ENCODE measurements at places on chromosomes 3 and 15. TPM values are rescaled to one million over a fixed set of nuclear protein-coding genes. Genes with fewer than 3 reads are reported as not detected.
A peak's percentile ranks its signal among the peaks of the same experiment; 100 is the strongest.

DNA sequence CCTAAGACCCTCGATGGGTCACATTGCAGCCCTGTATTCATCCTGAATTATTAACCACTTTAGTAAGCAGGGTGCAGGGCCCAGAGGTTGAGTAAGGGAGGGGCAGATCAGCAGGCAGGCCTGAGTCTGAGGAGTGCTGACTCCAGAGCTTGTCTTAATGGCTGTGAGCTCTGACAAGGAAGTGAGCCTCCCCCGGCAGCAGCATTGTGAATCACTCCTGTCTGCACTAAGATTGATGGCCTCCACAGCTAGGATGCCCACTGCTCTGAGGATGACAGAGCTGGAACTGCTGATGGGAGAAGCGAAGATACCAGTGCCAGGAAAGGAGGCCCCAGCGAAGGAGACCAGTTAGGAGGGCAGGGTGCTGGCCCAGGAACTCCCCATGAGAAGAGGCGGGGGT is 46.5 kb upstream of the CCDC174 start:
- no peak for DNase-seq

- DNase-seq = no peak
Measured at GRCh38 chr3:172376881-172377280, 71.4 kb downstream of the GHSR start.

- no peak for DNase-seq
Measured at GRCh38 chr15:62927196-62927595, 115.4 kb upstream of the TPM1 start.

DNA sequence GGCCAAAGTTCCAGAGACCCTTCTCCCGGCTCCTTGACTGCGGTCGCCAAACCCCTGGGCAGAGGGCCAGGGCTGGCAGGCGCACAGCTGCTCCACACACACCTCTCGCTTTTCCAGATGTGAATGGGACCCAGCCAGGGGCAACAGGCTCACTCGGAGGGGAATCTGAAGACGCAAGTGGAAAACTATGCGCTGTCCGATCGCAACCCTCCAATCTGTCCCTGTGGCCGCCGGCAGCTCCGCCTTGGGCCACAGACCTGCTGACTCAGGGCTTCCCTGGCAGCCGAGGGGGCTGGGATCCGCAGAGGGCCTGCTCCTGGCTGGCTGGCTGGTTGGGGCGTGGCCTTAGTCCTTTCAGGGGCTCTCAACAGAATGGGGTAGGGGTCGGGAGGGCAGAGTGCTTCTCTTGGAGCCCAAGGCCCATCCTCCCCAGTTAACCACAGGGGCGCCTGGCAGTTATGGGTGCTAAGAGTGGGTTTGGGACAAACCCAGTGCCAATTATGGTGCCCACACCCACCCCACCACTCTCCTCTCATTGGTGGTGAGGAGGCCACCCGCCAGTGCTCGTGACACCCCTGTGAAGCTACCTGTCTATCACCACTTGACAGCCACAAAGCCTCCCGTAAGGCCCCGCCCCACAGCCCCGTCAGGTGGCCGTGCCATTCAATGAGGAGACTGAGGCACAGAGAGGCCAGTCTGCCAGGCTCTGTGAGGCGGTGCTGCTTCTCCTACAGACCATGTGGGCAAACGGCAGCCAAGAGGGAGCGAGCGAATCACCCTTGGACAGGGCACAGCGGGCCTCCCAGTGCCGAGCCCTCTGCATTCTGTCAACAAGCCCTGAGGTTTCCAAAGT is 53.8 kb downstream of the IQSEC1 start:
- peak; percentile 79 for DNase-seq

- DNase-seq = no peak
Measured at GRCh38 chr15:71462638-71463037, 347.4 kb downstream of the THSD4 start.

DNA sequence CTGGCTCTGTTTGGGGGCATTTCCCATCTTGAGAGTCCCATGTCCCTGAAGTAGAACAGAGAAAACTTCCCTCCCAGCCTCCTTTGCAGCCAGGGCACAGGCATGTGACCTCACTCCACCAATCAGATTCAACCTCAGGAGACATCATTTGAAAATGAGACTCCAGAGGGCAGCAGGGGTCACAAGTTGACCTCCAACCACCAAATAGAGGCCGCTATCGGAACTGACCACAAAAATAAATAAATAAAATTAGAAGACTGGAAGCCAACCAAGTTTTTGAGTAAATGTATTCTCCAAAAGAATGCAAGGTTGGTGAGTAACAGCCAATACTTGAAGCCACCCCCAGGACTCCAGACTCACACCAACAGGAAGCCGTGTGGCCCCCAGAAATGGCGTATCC is 106.5 kb downstream of the CHSY1 start:
- no peak for DNase-seq

- no peak for DNase-seq
Measured at GRCh38 chr3:105422645-105423044, 55.9 kb downstream of the ALCAM start.

DNA sequence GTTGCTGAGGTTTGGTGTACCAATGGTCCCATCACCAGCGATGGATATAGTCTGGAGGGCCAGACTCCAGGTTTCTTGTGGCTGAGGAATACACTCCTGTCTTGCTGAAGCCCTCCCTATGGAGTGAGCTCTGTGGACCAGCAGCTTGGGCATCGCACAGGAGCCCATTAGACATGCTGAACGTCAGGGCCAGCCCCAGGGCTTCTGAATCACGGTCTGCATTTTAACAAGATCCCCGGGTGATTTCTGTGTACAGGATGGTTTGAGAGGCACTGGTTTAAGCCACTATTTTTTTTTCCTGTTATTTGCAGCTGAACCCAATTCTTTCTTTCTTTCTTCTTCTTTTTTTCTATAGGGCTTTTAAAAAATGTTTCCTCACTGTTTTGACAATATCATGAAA is 69.5 kb upstream of the XCR1 start:
- no peak for DNase-seq

- DNase-seq = no peak
Measured at GRCh38 chr15:67783303-67783702, 42.0 kb upstream of the SKOR1 start.

- DNase-seq = no peak
Measured at GRCh38 chr15:71348597-71348996, 233.3 kb downstream of the THSD4 start.

GRCh38 chr3:40169983-40170382 is 139.5 kb upstream of the EIF1B start:
- no peak for DNase-seq

- no peak for DNase-seq
Measured at GRCh38 chr3:99892332-99892731, 74.7 kb downstream of the CMSS1 start.

GRCh38 chr3:164407111-164407510 is 671.2 kb downstream of the SI start:
- DNase-seq = no peak

DNA sequence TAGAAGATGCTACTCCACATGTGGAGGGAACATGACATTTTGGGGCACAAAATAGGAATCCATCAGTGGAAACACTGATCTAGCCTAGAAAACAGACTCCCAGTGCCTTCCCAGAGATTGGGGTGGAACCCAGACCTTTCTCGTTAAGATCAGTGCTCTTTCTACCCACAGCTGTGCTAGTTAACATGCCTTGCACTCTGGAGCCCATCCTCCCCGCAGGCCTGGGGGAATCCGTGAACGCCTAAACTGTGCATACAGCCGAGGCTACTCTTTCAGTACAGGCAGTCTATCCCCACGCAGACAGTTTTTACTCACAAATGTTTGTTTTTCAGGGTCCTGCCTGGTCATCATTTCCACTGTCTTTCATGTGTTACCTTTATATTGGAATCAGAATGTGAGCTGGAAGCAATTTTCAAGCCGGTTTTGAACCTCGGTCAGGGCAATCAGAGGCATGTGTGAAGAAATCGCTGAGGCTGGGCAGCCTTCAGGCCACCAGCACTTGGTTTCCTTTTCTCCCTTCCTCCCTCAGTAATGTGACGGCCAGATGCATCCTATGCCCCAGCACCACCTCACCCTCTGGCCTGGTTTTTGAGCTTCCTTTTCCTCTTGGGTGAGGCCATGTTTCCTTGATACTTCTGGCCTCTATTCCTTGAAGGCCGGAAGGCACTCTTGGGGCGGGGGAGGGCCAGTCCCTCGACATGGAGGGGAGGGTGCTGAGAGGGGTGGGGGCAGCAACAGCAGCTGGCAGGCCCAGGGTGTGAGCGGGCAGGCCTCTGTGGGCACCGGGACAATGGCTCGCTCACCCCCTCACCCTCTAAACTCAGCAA is 123.6 kb upstream of the GALNT15 start:
- DNase-seq = no peak

DNA sequence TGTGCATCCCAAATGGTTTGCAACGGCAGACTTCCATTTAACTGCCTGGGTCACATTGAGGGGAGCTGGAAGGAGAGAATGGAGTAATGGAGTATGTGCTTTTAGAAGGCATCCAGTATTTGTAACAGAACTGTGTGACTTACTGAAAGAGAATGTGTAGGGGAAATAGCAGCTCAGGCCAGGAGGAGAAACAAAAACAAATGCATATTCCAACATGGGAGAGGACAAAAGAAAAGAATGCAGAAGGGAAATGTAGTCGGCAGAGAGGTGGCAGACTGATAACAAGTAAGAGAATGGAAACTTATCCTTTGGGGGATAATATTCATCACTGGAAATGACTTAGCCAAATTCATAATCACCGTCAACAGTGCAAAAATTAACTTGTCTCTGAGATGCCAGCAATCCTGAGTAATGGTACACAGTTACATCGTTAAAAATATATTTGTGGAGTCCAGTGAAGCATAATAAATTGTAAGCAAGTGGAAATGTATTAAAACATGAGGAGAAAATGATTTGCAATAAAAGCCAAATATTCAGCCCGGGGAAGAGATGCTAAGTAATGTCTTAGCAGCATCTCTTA is 294.9 kb upstream of the SGO1 start:
- DNase-seq = no peak

- DNase-seq = peak; percentile 43
Measured at GRCh38 chr3:128324911-128325592, 141.6 kb downstream of the DNAJB8 start.

- no peak for DNase-seq
Measured at GRCh38 chr3:197309528-197310361, 11.3 kb upstream of the DLG1 start.

DNA sequence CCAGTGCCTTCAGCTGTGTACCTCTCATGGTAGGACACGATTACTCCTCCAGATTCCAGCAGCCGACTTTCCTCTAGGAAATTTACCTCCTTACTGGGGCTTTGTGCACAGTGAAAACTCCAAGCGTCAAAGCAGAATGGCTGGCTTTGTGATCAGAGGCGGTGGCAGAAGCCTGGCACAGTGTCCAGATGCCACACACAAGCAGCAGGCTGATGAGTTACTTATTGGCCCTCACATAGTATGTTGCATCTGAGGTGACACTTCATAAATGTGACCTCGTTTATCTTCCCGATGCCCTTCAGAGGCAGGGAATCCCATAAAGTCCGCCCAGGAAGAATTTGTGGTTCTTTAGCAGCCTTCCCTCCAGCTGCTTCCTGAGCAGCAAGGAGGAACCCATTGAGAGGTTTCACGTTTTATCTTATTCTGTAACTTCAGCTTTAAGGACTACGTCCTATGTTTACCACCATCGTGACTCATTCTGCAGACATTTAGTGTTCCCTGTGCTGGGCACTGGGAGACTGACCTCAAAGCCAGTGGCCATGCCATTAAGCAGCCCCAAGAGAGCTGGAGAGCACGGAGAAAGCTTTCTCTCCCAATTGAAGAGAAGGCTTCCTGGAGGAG is 107.1 kb upstream of the C15orf61 start:
- DNase-seq = no peak

DNA sequence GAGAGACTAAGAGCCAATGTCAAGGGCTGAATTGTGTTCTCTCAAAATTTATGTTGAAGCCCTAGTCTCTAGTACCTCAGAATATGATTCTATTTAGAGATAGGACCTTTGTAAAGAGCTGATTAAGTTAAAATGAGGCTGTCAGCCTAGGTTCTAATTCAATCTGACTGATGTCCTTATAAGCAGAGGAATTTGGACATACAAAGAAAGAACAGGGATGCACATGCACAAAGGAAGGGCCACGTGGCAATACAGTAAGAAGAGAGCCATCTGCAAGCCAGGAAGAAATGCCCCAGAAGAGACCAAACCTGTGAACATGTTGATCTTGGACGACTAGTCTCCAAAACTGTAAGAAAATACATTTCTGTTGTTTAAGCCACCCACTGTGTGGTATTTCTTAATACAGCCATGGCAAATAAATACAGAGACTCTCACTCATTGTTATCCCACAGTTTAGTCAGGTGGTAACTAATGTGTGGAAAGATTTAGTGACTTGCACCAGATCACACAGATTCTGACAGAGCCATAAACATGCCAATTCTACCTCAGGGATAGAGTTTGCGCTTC is 652.2 kb downstream of the NAALADL2 start:
- no peak for DNase-seq

- DNase-seq = no peak
Measured at GRCh38 chr3:174101244-174101643, 703.7 kb downstream of the NLGN1 start.

DNA sequence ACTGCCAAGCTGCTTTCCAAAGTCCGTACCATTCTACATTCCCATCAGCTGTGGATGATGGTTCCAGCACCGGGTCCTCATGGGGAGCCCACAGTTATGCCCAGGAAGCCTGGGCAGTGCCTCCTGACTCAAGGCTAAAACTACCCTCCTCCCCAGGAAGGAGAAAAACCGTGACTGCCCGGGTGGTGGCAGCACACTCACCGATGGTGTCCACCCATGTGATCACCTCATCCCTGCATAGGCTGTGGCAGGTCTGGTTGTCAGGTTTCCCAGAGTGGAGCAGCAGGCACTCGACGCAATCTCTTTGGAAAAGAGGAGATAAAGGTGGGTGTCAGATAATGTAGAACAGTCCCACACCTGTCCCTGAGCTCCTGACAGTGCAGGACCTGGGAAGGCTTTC is 38.6 kb downstream of the UMPS start:
- no peak for DNase-seq

- DNase-seq = no peak
Measured at GRCh38 chr3:32200992-32201758, 37.3 kb upstream of the CMTM8 start.

DNA sequence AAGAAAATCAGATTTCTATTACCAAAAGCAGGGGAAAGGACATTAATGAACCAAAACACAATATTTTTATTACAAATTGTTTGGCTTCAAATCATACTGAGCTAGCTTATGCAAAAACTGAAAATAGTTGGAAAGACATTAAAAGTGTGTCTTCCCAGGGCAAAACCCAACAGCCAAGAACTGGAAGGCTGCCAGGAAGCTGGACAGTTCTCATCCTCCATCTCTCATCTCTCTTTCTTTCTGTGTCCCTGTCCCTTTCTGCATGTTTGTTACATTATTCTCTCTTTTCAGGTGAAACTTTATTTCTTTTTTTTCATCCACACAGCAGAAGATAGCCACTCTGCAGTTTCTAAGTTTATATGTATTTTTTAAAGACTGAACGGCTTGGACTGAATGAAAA is 41.1 kb upstream of the SNTN start:
- no peak for DNase-seq

The NEK10 gene
- 3.3 TPM for total RNA-seq

The AADAC gene
- total RNA-seq = not detected

The ITPKA gene
- 1.0 TPM for total RNA-seq

The CAMP gene
- 0.67 TPM for total RNA-seq

The MNS1 gene
- 2.0 TPM for total RNA-seq

The OSTN gene
- total RNA-seq = 0.48 TPM

The PRSS50 gene
- total RNA-seq = 0.78 TPM

The RHOV gene
- total RNA-seq = 0.13 TPM

The GRAMD1C gene
- 0.70 TPM for total RNA-seq
